Naive thymus-derived CD4-positive, alpha-beta T cell (primary cell): ENCODE measurements at places on chromosomes 11 and 22. TPM values are rescaled to one million over a fixed set of nuclear protein-coding genes. Genes with fewer than 3 reads are reported as not detected.

The PHLDA2 gene
- total RNA-seq: not detected

The CRYBB3 gene
- 0.79 TPM in 1 of 2 replicates, not detected in the other for total RNA-seq

The SOX6 gene
- not detected for total RNA-seq

The AMPD3 gene
- total RNA-seq: 23.9 TPM

The HBD gene
- not detected for total RNA-seq

The CEP126 gene
- 1.6 TPM for total RNA-seq

The LSP1 gene
- total RNA-seq: 248 TPM

The MEI1 gene
- 56.7 TPM for total RNA-seq

The UPK3A gene
- total RNA-seq: not detected

The CFAP300 gene
- total RNA-seq: not detected in 2 replicates

The GNAZ gene
- 0.14 TPM for total RNA-seq

The OR11H1 gene
- total RNA-seq: not detected

The PAX6 gene
- not detected for total RNA-seq

The C11orf21 gene
- total RNA-seq: 112 TPM

The C11orf16 gene
- total RNA-seq: not detected
